ENCODE measurements at places on chromosomes 11 and 22.
A peak's percentile ranks its signal among the peaks of the same experiment; 100 is the strongest.

DNA sequence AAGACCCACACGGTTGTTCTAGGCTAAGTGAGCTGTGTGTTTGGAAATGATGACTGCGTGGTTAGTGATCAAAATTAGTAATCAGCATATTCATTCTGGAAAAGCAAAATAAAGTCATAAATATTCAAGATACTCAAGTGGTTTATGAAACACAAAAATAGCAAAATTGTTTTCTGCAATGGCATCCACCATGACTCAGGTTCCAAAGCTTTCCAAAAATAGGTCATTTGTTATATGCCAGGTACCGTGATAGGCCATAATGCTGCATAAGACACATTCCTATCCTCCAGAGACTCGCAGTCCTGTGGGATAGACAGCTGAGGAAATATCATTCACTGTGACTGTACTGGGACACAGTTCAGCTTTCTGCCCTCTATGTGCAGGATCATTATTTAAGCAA is 2.4 kb upstream of the ATL3 start:
- no peak for DNase-seq

DNA sequence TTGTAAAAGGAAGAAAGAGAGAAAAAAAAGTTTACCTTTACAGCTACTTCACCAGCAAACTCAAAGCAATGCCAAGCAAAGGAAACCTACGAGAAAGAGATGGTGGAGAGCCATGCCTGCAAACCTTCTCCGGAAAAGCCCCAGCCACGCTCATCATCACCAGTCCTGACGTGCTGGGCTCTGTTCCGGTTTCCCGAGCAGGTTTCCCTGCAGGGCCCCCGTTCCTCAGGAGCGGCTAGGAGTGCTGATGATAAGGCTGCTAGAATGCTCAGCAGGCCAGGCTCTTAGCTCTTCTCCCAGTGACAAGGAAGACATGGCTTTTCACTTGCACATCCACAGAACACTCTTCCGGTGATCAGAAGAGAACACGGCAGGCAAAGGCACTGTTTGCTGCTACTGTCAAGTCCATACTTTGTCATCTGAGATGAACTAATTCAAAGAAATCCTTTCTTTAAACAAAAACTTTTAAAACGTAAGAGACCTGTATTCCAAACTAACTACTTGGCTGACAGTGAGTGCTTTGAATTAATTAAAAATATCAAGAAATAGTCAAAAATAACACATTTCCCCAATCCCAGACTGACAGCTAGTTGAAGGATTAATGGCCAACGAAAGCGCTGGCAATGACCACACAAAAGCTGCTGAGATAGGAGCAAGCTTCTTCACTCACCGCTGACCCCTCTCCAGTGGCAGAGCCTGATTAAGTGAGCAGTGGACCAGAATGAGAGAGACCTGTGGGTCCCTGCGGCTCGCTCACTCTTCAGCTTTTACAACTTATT is 35.8 kb downstream of the DUSP8 start:
- DNase-seq: no peak

- DNase-seq: no peak
These were observed 121.7 kb downstream of the MIAT start for GRCh38 chr22:26779108-26779507.

- no peak for DNase-seq
These were observed 37.7 kb upstream of the DMC1 start for GRCh38 chr22:38607680-38608079.

GRCh38 chr11:32785262-32785661 is 9.2 kb downstream of the CCDC73 start:
- DNase-seq: no peak

- no peak for DNase-seq
These were observed 272.3 kb downstream of the GUCY1A2 start for GRCh38 chr11:106745941-106746340.

DNA sequence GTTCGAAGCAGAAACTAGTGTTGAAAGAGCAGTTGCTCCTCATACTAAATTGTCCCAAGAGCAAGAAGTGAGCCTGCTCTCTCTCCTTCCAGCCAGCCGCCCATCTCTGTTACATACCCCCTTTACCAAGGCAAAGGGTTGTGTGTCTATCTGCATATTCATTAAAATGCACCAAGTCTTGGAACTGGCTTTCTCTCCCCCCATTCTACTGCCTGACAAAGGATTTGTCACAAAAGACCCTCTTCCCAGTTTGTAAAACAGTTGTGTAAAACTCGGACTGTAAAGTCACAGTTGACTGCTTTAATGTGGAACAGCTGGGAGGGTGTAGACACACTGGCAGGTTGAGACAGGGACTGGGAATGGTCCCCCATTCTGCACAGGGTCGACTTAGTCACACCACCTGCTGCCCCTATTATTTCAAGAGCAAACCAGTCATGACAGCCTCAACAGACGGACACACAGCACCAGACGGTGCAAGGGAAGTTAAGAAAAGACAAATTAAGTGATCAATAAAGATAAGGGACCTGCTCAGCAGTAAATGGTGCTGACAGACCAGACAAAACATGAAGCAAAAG is 60.0 kb upstream of the HTATIP2 start:
- DNase-seq: no peak

GRCh38 chr22:49588739-49589138 is 238.9 kb downstream of the BRD1 start:
- DNase-seq: no peak

GRCh38 chr11:111006227-111006626 is 239.3 kb upstream of the POU2AF2 start:
- DNase-seq: no peak

GRCh38 chr11:120854988-120855387 is 168.9 kb upstream of the TBCEL start:
- DNase-seq: no peak

- no peak for DNase-seq
These were observed 55.6 kb downstream of the ARFGAP3 start for GRCh38 chr22:42801252-42802080.

GRCh38 chr11:116733043-116733755 is 39.6 kb downstream of the BUD13 start:
- DNase-seq: no peak

DNA sequence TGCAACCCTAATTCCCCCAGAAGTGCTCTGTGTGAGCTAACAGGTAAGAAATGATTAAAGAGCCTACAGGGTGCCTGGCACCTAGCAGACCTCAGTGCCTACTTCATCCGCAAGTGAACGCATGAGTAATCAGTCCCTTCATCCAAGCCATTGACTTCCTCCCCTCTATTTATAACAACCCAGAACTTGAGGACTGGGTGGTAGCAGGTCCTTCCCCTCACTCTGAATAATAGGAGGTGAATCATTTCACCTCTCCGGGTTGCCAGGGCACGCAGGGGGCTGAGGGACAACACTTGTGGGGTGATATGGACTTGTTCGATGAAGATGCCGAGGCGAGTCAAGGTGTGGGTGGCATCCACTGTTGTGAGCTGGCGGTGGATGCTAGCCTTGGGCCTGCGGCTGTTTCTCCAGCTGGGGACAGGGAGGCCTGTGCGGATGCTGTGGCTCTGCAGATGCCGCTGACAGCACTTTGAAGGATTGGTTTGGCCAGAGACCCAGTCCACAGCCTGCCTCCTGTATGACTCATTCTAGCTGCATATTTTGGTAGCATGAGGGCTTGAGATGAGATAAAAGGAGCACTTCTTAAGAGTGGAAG is 11.7 kb upstream of the SORL1-AS1 start:
- DNase-seq: peak; percentile 70

- no peak for DNase-seq
These were observed 997.8 kb downstream of the BRD1 start for GRCh38 chr22:48829908-48830307.

DNA sequence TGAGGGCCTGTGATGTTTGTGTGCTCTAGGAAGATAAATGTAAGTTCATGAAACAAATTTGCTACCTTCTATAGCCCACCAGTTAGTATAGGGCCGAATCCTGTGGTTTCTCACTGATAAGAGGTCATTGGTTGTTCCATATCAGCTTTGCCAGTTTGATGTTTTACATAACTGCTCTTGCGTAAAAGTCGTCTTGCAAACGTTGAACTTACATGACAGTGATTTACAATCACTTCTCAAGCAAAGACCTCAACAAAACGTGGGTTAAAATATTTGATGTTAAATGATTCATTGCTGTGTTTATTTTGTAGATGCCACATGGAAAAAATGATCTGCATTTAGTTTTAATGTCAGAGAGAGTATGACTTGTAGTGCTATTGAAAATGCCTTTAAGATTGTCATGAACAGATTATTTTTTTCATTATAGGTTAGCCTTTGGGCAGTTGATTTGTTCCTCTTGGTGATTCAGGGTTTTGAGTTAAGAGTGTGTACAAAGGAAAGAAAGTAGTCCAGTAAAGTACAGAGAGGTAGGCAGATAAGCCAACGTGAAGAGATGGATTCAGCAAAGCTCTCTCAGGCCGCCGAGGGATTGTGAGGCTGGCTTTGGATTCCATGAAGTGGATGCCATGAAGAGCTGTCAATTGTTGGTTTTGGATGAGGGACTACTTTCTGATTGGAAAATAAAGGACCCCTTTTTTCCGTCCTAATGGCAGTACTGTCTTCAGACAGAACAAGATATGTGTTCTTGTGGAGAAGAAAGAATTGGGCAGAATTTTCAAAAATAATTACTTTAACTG is 2.6 kb downstream of the EWSR1 start:
- no peak for DNase-seq

DNA sequence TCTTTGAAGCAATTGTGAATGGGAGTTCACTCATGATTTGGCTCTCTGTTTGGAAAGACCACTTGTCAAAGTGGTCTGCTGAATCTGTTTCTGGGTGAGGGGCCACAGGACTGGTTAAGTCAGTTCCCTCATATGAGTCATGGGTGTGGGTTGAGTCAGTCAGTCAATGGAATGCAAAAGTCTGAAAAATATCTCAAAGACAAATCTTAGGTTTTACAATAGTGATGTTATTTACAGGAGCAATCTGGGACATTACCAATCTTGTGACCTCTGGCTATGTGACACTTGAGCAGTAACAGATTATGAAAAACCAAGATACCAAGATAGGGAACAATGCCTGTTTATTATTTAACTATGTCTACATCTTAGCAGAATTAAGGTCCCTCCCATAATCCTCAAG is 311.6 kb downstream of the AASDHPPT start:
- no peak for DNase-seq

DNA sequence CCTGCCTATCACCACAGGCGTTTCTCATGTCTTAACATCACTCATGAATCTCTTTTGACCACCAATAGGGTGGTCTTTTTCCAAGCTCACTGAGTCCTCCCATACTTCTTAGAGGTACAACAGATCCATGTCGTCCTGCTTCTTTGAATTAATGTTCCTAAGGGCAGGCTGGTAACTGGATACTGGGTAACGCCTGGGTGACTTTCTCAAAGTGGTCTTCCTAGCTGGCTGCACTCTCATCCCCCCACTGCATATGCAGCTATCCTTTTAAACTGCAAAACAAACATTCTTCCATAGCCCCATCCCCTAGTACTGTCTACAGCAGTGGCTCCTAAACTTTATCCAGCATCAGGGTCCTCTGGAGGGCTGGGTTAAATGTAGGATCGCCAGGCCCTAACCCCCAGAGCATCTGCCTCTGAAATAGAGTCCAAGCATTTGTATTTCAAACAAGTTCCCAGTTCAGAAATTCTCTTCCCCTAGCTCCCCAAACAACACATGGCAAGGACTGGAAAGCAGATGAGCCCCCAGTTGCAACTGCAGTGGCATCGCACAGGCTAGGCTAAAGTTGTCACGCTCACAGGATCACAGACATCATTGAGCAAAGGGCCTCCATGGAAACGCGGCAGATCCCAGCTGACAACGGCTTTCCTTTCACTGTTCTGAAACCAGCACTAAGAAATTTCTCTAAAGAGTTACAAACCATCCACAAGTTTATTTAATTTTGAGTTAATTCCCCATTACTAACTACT is 204.9 kb downstream of the LARGE1 start:
- DNase-seq: no peak

DNA sequence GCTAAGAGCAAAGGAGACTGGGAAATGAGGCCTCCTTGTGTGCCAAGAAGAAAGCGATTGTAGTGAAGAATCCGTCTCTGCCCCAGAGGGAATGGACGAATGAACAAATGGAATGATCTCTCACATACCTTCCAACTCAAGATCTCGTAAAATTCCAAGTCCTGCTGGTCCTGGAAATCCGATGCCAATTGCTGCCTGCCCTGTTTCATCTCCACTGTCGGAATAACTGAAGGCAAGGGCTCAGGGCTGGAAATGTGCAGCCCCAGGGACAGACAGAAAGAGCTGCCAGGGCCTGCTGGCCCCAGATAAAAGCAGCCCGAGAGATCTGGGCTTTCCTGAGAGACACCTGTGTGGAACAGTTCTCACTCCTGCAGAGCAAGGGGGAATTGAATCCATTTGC is 120.9 kb downstream of the MN1 start:
- DNase-seq: no peak

All from stimulated activated CD4-positive, alpha-beta T cell treated with anti-CD3 and anti-CD28 coated beads, Interleukin-12 subunit alpha, Interleukin-12 subunit beta, amount 100 ng/mL, for 24 hours (primary cell).